ENCODE measurements at places on chromosomes 3 and 15.

- DNase-seq = no peak
Measured at GRCh38 chr3:36580716-36581115, 183.6 kb downstream of the DCLK3 start.

DNA sequence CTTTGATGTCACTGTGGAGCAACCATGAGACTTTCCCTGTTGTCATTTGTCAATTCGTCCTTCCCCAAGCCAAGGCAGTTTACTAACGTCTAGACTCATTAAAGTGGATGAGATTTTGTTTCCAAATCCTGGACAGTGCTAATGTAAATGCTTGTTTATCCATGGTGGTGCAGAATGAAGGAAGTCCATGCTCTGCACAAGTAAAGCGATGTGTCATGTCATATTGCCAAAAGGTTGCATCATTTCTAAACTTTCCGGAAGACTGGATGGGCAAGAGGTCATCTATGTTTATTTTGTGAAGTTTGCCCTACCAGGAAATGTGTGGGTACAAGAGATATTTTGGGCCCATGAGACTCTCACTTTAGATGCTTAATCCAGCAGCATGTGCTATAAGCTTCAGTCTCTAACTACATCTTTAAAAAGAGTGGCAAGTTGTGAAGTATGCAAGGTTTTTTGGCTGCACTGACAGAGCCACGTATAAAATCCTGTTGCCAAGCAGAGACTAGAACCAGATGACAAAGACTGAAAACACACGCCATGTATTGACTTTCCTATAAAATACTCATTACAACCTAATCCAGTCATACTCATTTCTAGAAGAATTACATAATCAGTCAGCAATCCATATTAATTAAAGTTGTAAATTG, 72.1 kb upstream of the FNDC3B start:
- peak; percentile 33 for DNase-seq

GRCh38 chr3:36814066-36814717, 49.8 kb upstream of the DCLK3 start:
- DNase-seq = no peak

DNA sequence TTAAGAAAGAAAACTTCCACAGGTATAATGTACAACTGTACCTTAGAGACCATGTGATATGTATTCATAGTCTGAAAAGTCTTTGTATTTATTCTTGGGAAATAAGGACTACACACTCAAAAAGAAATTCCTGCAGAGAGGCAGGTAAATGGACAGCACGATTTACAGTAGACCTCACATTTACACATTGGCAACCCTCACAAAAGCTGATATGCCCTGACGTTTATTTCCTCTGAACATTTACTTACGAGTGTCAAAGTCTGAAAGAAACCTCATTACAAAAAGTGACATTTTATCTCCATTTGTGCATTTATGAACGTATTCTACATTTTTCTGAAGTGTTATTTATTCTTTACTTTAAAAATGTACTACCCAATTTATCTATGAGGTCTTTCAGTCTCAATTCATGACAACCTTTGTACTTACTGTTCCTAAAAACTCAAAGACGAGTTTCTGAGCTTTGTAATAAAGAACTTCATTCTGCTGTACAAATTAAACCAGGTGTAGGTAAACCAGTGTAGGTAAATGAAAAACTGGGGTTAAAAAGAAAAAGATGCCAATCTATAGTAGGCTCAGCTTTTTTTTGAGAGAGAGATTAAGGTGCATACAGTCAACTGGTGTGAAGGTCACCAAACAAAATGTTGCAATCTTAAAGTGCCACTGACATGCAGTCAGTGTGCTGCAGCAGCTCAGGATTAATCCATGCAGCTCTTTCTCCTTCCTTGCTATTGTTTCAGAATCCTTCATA, 44.3 kb downstream of the THRB start:
- DNase-seq = no peak

DNA sequence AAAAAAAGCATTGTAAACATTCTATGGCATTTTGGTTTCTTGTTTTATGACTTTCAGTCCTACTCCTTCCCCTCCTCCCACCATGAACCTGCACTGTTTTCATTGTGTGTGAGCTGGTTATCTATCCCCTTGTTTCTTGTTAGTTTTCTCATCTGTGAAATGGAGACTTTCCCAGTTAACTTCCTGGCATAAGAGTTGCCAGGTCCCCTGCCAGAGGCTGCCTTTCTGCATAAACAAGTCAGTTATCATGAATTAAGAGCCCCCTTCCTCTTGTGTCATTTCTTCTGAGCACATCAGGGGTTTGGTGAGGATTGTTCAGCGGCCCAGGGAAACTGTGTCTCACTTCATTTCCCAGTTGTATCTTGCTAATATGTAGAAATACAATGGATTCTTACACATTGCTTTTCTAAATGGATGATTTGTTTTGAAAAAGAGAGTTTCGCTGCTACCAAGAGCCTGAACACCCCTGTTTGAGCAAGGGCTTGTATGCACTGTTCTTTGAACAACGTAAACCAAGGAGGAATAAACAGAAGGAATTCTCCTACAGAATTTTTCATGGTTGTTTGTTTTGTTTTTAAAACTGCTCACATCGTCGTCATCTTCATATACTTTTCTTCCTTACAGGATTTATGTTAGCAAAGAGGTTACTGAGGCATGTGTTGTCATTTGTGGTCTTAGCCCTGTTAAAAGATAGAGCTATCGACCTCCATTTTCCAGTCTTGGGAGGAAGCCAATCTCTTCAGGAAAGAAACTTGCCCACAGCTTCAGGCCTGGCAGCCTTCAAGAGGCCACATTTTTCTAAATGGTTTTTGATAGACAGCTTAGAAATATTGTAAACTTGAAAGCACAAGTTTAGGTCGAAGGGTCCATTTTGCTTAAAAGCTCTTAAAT, 144.6 kb upstream of the IL12A start:
- DNase-seq = no peak

DNA sequence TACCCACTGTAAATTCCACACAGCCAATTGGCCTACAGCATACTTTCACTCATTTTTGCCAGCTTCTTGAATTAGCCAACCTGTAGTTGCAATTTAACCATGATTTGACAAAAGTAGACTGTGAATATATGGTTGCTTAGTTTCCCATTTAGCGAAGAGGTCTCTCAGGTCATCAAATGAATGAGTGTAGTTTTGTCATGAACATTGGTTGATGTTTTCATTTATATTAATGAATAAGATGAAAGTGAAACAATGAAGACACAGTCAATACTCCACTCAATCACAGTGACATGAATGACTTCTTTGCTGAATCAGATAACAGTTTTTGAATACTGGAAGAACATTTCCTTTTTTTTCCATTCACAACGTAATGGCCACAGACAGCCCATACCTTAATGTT, 15.3 kb upstream of the FAM3D start:
- DNase-seq = no peak

- no peak for DNase-seq
Measured at GRCh38 chr3:36591959-36592358, 172.4 kb downstream of the DCLK3 start.

- DNase-seq = no peak
Measured at GRCh38 chr3:50351323-50351697, 648 bp downstream of the CYB561D2 start.

- DNase-seq = no peak
Measured at GRCh38 chr3:20186600-20187004, 596 bp upstream of the SGO1 start.

DNA sequence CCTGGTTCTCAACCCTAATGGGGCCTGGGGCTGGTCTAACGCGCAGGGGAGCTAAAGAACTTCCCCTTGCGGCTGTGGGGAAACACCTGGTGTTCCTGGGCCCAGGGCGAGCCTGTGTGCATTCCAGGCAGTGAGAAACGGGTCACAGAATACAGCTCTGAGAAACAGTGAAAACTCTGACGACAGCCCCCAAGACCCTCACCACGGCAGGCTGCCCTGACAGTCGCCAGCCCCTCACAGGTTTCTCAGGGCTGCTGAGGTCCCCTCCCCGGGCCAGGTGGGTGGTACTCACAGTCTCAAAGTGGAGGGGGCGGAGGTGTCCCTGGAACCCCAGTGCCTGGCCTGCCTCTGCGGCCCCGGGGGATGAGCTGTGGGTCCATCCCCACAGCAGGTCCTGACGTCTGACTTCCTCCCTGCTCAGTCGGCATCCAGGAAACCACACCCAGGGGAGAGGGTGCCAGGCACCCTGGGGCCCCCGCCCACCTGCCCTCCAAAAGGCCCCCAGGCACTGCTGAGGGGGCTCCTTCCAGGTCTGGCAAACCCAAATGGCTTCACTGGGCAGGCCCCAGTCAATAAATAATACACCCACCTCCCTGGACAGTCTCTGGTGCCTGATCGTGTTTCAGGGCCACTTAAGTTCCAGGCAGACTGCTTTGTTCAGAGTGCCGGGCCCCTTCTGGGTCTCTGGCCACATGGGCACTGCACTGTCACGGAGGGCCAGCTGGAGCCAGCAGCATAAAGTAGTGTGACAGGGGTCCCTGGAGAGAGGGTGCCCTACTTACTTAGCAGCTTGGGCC, 57.7 kb downstream of the IQSEC1 start:
- DNase-seq = no peak

GRCh38 chr3:128282380-128283196, 129.3 kb downstream of the EEFSEC start:
- no peak for DNase-seq

DNA sequence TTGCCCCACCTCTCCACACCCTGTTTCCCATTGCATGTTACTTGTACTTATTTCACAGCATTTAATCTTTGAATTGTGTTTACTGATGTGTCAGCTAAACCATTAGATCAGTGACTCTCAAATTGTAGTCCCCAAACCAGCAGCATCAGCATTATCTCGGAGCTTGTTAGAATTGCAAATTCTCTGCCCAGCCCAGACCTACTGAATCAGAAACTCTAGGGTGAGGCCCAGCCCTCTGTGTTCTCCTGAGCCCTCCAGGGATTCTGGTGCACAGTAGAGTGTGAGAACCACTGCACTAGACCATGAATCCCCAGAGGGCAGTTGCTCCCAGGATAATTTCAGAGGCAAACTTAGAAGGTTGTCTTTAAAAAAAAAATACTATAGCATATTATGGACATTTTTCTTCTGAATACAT, 13.0 kb downstream of the PLD1 start:
- no peak for DNase-seq

DNA sequence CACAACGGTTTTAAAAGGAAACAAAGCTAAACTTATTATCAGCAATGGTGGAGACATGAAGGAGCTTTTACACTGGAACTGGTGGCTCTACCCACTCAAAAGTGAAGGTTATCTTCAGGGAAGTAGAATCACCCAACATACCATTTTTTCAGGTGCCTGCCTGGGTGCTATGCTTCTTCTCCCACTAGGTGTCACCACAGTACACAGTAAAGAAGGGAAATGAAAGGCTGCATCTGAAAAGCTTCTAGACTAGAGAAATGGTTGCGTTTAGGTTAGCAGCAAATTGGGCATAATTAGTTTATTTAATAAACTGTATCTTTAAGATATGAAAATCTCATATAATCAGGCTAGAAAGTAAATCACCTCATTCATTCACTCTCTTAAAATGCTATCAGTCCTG, 47.0 kb upstream of the SELENOK start:
- no peak for DNase-seq

DNA sequence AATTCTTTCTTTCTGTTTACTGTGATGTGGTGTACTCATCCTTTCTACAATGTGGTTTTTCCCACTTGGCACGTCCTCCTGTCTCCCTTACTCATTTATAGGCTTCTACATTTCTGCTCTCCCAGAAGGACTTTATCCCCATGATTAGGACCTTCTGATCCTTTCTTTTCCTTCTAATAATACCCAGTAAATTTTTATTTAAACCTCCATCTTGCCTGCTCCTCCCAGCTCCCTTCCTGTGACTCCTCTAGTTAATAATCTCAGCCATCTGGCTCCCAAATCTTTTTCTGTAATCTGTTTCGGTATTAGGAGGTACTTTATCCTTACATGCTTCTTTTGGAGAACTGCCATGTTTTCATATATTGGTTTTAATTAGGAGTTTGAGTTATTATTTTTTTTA, 11.2 kb upstream of the P2RY1 start:
- no peak for DNase-seq

GRCh38 chr3:156840826-156841689, 14.9 kb downstream of the LEKR1 start:
- DNase-seq = no peak

GRCh38 chr3:5275529-5275928, 88.0 kb downstream of the EDEM1 start:
- DNase-seq = no peak

- no peak for DNase-seq
Measured at GRCh38 chr3:37630441-37630840, 231.2 kb upstream of the CTDSPL start.

- DNase-seq = no peak
Measured at GRCh38 chr15:92745845-92746271, 90.3 kb upstream of the FAM174B start.

- no peak for DNase-seq
Measured at GRCh38 chr3:35241236-35241635, 398.1 kb upstream of the ARPP21 start.

DNA sequence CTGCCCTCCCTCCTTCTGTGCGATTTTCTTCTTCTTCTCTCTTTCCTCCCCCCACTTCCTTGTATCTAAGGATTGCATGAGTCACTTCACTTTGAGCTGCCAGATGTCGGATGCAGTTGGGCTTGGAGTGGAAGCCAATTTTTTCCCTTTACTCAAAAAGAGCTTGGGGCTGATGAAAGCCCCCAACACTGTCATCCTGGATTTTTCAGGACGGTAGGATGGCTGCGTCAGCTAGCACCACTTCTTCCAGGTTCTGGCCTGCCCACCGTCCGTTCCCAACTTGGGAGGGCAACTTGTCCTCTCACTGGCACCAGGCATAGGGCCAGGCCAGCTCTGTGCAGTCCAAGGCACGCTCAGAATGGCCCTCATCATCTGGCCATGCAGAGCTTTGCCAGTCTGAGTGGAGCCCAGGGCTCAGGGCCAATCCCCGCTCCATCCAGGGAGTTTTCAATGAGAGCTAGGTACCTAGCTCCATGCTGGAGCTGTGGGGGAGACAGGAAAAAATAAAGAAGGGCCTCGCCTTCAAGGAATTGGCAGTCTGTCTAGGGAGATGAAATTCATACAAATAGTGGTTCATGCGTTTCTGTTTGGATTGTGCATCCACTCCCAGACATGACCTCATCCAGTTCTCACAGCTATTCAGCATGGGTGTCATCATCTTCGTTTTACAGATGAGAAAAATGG, 47.7 kb upstream of the INSYN1 start:
- DNase-seq = peak; percentile 59

- no peak for DNase-seq
Measured at GRCh38 chr15:33844186-33844585, 124.1 kb upstream of the CHRM5 start.

- DNase-seq = peak; percentile 7
Measured at GRCh38 chr3:122258757-122259371, 66.2 kb upstream of the CSTA start.

- no peak for DNase-seq
Measured at GRCh38 chr15:63600001-63600615, 2.9 kb downstream of the FBXL22 start.

DNA sequence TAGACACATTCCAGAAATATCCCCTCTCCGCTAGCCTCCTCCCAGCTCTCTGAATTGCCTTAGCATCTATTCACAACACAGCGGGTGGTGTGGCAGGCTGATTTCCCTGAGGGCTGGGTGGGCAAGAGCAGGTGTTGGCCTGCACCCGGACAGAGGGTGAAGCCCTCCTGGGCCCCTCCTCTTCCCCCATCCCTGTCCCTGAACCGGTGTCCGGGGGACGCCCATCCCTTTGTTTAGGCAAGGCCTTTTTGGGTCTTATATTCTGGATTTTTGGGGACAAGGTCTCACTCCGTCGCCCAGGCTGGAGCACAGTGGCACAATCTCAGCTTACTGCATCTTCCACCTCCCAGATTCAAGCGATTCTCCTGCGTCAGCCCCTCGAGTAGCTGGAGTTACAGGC, 55.2 kb upstream of the KLHL25 start:
- no peak for DNase-seq

- DNase-seq = no peak
Measured at GRCh38 chr3:20125897-20126296, 60.1 kb downstream of the SGO1 start.
